ENCODE measurements at places on chromosomes 6 and 20. TPM values are rescaled to one million over a fixed set of nuclear protein-coding genes. Genes with fewer than 3 reads are reported as not detected.

Gene NUS1
- 21.2 TPM for total RNA-seq

Gene TCF15
- 0.65 TPM for total RNA-seq

Gene SPTLC3
- total RNA-seq = 0.96 TPM

Gene NKX2-2
- not detected for total RNA-seq

Gene PRICKLE4
- 6.2 TPM for total RNA-seq

Gene ADNP
- 35.3 TPM for total RNA-seq

Gene TTK
- 9.5 TPM for total RNA-seq

Gene HSPA1B
- 55.5 TPM for total RNA-seq

Gene VIP
- 0.76 TPM for total RNA-seq

All from vein endothelial cell (primary cell).